ENCODE measurements at places on chromosomes 5 and 9.
A peak's percentile ranks its signal among the peaks of the same experiment; 100 is the strongest.

- DNase-seq = no peak
Measured at GRCh38 chr5:2752821-2753439, 1.5 kb upstream of the IRX2 start.

DNA sequence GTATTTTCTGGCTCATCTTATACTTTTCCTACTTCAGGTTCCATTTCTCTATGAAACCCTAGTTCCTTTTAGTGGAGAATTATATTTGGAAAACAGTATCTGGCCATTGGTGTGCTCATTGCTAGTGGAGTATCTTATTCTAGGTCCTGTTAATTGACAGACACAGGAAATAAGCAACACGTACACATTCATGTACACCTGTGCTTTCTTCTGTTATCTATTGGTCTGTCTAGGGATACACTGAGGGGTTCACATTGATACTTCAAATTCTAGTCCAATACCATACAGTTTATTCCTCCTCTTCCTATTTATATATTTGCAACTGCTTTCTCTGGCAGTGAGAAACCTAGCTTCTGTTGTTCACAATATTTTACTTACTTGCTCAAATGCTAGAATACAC, 110.2 kb downstream of the FER start:
- no peak for DNase-seq

DNA sequence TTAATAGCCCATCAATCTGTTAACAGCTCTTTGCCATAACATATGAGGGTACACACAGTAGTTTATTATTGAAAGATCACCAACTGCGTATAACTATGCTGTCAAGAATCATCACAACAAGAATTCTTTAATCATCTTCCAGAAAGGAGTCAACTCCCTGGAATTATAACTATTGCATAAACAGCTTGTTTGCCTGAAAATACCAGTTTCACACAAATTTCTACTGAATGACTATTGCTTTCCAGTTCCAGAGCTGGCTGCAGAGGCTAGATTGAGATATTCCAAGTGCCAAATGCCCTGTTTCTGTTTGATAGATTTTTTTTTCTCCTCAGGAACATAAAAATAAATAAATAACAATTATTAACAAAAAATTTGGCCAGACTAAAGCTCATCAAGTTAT, 444.7 kb downstream of the TLE1 start:
- DNase-seq = no peak

DNA sequence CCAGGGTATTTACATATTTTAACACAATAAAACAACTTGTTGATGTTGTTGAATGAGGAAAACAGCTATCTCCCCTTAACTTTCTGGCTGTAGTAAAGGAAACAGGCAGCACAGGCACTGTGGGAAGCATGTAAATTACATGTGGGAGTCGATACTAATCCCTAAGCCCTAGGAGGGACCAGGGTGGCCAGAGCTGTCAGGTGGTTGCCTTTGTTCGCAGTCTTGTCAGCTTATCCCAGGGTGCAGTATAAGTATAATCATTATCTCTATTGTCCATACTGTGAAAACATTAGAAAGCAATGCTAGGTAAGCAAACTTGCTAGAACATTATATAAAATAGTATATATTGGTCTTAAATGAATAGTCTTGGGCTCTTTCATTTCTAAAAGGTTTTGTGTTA, 125.6 kb upstream of the RPS23 start:
- DNase-seq = no peak

- no peak for DNase-seq
Measured at GRCh38 chr5:67404256-67405100, 207.9 kb upstream of the CD180 start.

DNA sequence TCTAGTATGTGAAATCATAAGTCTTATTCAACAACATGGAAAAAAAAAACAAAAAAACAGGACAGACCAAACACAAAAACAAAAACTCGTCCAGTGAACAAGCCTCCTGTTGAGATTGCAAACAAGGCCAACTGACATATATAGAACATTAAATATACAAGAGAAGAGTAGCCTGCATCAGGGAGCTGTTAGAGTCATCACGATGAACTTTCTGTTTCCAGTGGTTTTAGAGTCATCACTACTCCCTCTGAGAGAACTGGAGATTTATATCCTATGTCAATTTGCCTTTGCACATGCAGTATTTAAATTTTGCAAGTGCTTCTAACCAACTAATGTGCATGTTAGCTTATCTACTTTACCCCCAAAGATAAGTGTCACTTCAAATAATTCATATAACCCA, 9.9 kb downstream of the SNCAIP start:
- DNase-seq = no peak

GRCh38 chr9:134373953-134374300, 47.7 kb downstream of the RXRA start:
- DNase-seq = no peak

GRCh38 chr5:83563631-83564030, 92.1 kb downstream of the VCAN start:
- no peak for DNase-seq

- no peak for DNase-seq
Measured at GRCh38 chr9:16257604-16258003, 612.9 kb downstream of the BNC2 start.

- DNase-seq = no peak
Measured at GRCh38 chr5:78927657-78928282, 57.3 kb downstream of the ARSB start.

GRCh38 chr5:158194561-158194976, 335.6 kb upstream of the CLINT1 start:
- DNase-seq = no peak

DNA sequence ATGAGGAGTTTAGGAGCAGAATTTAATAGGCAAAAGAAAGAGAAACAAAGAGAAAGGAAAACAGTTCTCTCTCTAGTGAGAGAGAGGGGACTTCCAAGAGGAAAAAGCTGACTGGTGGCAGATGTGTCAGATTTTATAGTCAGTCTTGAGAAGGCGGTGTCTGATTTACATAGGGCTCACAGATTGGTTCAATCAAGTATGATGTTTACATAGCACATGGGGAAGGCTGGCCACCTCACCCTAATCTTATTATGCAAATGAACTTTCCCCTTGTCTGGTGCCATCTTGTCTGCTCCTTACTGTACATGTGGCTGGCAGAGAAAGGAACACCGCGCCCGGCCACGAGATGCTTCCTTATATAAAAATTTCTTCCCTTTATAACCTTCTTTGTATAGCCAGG, 24.7 kb downstream of the UNC13B start:
- DNase-seq = peak; percentile 8

- DNase-seq = no peak
Measured at GRCh38 chr9:15927161-15927560, 374.3 kb downstream of the CCDC171 start.

DNA sequence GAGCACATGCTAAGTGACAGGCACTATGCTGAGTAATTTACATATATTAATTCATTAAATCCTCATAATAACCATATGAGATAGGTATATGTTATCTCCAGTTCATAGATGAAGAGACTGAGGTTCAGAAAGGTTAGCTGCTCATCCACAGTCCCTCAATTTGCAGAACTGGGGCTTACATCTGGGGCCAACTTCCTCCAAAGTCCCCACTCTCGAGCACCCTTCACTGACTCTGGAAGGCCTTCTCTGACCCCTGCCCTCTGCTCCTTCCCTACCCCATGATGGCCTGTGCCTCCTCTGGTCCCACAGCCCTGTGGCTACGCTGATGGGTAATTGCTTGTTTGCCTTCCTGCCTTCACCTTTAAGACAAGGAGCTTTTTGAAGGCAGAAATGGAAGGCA, 71.6 kb downstream of the C5orf15 start:
- no peak for DNase-seq

GRCh38 chr9:69594180-69594579, 78.0 kb downstream of the APBA1 start:
- DNase-seq = no peak

GRCh38 chr5:96476654-96477053, 43.6 kb upstream of the PCSK1 start:
- DNase-seq = no peak

- DNase-seq = no peak
Measured at GRCh38 chr5:43437062-43437660, 25.0 kb upstream of the CCL28 start.

- no peak for DNase-seq
Measured at GRCh38 chr9:27880635-27881034, 307.4 kb upstream of the C9orf72 start.

GRCh38 chr5:81425569-81425968, 31.6 kb upstream of the ACOT12 start:
- DNase-seq = peak; percentile 46

DNA sequence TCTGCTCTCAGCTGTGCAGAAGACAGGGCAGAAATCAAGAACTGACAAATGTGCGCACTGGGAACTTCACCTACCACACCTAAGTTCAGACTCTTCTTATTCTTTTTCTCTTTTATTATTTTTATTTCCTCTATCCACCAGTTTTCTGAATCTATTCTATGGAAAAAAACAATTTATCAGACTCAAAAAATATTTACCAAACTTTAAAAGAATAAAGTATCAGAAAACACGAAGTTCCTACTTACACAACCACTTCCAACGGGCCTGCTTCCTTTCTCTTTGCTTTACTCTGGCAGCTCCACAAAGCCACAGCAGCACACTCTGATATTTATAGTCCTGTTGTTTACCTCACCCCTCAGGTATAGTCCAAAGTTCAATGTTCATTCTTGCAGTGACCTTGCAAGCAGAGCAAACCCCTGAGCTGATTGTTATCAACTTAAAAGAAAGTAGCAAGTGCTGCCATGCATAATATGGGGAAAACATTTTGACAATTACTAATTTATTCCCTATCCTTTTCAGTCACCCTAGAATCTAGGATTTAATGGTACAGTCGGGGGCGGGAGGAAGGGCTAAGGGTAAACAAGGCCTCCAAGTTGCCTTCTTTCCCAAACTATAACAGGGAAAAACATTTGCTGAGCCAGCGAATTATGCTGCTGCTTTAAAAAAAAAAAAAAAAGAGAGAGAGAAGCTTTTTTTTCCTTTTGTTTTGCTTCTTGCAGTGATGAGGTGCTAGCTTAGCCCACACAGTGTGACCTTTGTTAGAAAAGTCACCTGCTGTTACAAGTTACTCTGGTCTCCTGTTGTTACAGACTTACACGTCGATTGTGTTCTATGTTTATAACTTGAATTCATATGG, at the start of gene SELENOP:
Gene SELENOP (minus strand): TSS at position 302 of the 856 bp plus-strand sequence. CDS start 3,539 bp downstream, outside the sequence.
- peak; percentile 30 for DNase-seq

GRCh38 chr9:126088336-126088735, 238.3 kb upstream of the MVB12B start:
- no peak for DNase-seq

GRCh38 chr5:65774346-65774745, 52.3 kb downstream of the NLN start:
- DNase-seq = peak; percentile 41

DNA sequence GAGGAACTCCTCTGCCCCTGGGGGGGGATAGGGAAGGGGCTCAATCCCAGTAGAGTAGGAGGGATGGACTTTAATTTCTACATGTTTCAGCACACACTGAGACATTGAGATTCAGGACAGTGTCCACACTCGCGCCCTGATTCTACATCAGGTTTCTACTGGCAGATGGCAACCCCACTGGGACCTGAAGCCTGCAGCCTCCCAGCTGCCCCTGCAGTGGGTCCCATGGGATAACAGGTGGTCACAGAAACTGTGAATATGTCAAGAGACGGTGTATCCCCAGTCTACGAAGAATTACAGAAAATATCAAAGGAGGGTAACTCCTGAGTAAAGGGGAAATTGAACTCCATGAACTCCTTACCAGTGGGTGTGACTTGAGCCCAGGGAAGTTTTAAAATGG, 2.4 kb upstream of the TERT start:
- no peak for DNase-seq

DNA sequence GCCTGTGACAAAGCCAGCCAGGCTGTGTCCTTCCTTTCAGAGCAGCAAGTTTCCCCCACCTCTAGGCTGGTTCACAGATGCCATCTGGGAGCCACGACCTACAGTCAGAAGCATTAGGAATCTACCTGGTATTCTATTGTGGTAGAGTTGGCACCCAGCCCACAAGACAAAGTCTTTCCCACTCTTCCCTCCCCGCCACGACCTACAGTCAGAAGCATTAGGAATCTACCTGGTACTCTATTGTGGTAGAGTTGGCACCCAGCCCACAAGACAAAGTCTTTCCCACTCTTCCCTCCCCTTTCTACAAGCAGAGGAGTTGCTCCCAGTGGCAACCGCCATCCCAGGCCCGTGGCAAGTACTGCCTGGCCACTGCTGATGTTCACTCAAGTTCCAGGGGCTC, 157.8 kb upstream of the TNC start:
- DNase-seq = no peak

DNA sequence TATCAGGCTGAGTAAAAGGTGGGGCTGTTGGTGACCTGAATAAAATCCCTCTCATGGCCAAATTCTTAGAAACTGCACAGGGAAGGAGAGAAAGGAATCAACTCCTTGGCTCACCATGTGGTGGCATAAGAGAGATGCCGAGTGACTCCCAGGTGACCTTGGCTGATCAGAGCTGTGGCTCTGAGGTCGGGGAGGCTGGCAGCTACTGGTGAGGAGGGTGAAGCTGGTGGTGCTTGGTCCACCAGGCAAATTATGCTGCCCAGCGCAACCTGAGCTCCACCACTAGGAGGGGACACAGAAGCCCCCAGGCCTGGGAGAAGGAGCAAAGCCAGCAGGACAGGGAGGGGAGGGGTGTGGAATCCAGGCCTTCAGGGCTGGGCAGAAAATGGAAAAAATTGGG, 111.2 kb upstream of the IL12B start:
- DNase-seq = no peak

DNA sequence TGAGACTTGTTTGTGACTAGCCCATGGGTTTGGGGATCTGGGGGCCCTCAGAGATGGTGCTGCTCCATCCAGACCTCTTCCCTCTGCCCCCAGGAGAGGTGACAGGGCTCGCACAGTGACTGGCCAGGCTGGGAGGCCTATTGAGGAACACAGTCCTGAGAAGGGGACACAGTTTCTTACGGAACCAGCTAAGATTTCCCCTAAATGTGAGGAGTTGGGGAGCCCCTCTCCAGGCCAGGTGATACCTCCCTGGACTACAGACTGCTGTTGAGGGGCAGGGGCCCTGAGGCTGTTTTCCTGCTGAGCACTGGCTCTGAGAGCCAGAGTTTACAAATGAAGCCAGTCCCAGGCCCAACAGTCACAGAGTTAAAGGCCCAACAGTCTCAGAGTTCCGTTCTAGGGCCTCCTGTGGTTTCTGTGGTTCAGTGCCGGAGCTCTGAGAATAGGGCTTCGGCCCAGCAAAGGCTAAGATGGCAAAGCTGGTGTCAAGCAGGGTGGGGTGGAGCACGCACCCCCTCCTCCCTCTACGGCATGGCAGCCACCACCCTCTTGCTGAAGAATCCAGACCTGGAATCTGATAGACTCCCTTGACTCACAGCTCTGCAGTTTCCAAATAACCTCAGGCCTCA, 1.1 kb upstream of the SEMA4D start:
- DNase-seq = no peak

GRCh38 chr5:36683821-36684434, 77.5 kb downstream of the SLC1A3 start:
- peak; percentile 68 for DNase-seq

DNA sequence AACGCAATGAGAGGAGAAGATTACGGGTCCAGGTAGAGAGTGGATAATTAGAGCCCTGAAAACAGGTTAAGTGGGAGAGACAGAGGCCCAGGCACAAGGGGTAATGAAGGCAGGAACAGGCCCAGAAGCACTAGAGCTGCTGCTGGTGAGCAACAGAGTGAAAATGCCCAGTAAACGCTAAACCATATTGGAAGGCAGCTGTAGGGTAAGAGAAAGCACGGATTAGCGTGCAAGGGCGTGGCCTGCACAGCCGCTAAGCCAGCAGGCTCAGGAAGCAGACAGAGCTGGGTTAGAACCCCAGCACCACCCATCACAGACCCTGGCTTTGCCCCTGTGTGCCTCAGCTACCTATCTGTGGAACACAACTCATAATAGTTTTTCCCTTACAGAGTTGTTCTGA, 93.2 kb downstream of the PAX5 start:
- no peak for DNase-seq

- DNase-seq = no peak
Measured at GRCh38 chr9:71145179-71145578, 23.8 kb upstream of the TRPM3 start.

- no peak for DNase-seq
Measured at GRCh38 chr9:115604831-115605483, 487.0 kb upstream of the TNC start.
